Heart left ventricle (tissue), 16 donors: ENCODE measurements at places on chromosomes 3 and 15. TPM values are rescaled to one million over a fixed set of nuclear protein-coding genes. Genes with fewer than 3 reads are reported as not detected.

RHO gene
- not detected for total RNA-seq

ANKUB1 gene
- not detected for total RNA-seq

CCDC54 gene
- total RNA-seq, result not detected

MB21D2 gene
- 3.1 TPM for total RNA-seq

GRCh38 chr3:15313461-15313860 is 18.9 kb downstream of the SH3BP5 start:
- no peaks in the 10 kb centered on the region for H3K36me3 ChIP-seq
- no peak overlapping the region for H3K4me3 ChIP-seq
- H3K27me3 ChIP-seq, result no peaks in the 10 kb centered on the region
- H3K27ac ChIP-seq, result peak overlapping the region; percentile 11
- H3K4me1 ChIP-seq, result peaks cover 36% of the 10 kb centered on the region

- H3K4me1 ChIP-seq, result no peaks in the 10 kb centered on the region
- no peak for DNase-seq
These were observed 80.2 kb downstream of the DPH6 start for GRCh38 chr15:35465783-35466182.

DNA sequence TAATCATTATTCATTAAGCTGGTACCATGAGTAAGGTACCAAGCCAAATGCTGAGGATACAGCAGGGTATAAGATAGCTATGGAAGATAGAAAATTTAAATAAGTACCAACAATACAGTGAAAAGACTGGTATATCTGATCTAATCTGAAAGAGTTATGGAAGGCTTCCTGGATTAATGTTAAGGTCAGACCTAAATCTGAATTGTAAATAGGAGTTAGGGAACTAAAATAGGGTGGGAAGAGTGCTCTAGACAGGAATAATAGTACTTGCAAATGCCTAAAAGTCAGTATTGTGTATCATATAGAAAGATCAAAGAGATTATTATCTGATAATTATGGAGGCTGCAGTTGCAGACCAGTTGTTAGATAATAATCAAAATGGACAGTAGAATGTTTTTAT is 2.6 kb upstream of the ACKR4 start:
- peaks cover 21% of the 10 kb centered on the region for H3K36me3 ChIP-seq
- H3K27me3 ChIP-seq, result no peaks in the 10 kb centered on the region
- no peak for DNase-seq

GRCh38 chr3:125185805-125186204 is 26.7 kb downstream of the SLC12A8 start:
- no peak overlapping the region for H3K4me3 ChIP-seq
- no peaks in the 10 kb centered on the region for H3K36me3 ChIP-seq
- H3K27me3 ChIP-seq, result no peaks in the 10 kb centered on the region
- H3K4me1 ChIP-seq, result no peaks in the 10 kb centered on the region

DNA sequence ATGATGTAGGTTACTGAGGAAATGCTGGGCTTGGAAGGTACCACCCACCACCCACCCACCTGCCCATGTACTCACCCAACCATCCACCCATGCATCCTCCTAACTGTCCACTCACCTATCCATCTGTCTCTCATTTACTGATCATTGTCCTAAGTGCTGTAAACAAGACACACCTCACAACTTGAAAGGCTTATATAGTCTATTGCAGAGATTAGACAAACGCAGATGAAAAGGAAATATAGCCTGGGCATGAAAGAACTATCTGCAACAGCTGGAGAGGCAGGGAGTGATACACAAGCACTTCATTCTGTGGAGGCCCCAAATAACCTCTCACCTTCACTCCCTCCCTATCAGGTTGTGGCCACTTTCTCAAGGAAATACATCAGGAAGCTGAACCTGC is 54.0 kb downstream of the DAPK2 start:
- H3K36me3 ChIP-seq, result no peaks in the 10 kb centered on the region
- H3K27ac ChIP-seq, result peak overlapping the region; percentile 62
- no peak for DNase-seq
- H3K4me3 ChIP-seq, result no peak overlapping the region
- peaks cover 46% of the 10 kb centered on the region for H3K4me1 ChIP-seq

DNA sequence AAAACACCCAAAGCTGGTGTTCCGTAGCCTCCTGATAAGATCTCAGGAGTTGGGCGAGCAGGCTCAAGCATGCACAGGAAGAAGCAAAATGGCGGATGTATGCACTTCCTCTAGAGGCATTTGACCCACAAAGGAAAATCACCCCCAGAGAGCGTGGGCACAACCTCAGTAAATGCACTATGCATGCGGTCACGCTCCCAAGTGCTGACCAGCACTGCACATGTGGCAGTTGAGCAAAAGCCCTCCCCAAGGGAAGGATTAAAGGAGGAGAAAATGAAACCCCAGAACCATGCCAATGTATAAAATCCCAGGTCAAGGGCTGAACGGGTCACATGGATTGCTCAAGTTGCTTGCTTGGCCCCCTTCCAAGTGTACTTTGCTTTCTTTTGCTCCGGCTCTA is 289.4 kb upstream of the IGF1R start:
- H3K4me3 ChIP-seq, result no peak overlapping the region
- H3K27ac ChIP-seq, result no peak overlapping the region
- no peaks in the 10 kb centered on the region for H3K27me3 ChIP-seq
- H3K4me1 ChIP-seq, result no peaks in the 10 kb centered on the region
- H3K36me3 ChIP-seq, result no peaks in the 10 kb centered on the region
- no peak for DNase-seq

- no peak overlapping the region for H3K4me3 ChIP-seq
- H3K36me3 ChIP-seq, result no peaks in the 10 kb centered on the region
- no peak for DNase-seq
These were observed 170.0 kb upstream of the NDN start for GRCh38 chr15:23857028-23857641.

GRCh38 chr3:156360963-156361362 is 194.0 kb downstream of the SSR3 start:
- H3K4me3 ChIP-seq, result no peak overlapping the region
- H3K27ac ChIP-seq, result no peak overlapping the region
- H3K36me3 ChIP-seq, result no peaks in the 10 kb centered on the region
- no peaks in the 10 kb centered on the region for H3K27me3 ChIP-seq
